Spinal cord (tissue), 10 donors: ENCODE measurements at places on chromosomes 6 and 20. TPM values are rescaled to one million over a fixed set of nuclear protein-coding genes. Genes with fewer than 3 reads are reported as not detected.
A peak's percentile ranks its signal among the peaks of the same experiment; 100 is the strongest.

DNA sequence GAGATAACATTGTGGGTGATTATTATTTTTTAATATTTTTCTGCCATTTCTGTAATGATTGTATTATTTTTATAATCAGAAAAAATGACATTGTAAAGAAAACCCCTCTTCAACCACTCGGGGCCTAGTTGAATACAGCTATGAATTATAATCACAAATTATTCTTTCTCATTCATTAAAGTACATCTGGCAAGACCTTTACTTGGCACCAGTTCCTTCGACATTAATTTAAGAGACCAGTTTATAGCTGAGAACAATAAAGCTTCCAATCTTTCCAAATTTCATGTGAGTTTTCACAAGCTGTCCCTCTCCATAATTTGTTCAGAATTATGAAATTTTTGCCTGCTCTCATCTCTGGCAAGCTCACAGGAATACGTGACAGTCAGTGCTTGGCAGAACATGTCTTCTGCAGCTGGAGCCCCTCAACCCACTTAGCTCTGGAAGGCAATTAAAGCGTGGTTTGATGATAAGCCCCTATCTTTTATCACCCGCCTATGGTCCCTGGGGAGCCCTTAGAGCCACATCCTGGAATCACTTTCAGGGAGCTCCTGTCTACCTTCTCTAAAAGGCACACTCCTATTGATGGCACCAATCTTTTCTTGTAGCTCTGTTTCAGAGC lies 237.2 kb upstream of the PRND start:
- no peak for DNase-seq

The TNNC2 gene
- 1.1 TPM for total RNA-seq

- peak; percentile 42 for DNase-seq
Measured at GRCh38 chr20:62149532-62150309, 6.2 kb downstream of the SS18L1 start.

GRCh38 chr6:4736371-4736873 lies 39.8 kb upstream of the CDYL start:
- DNase-seq, result no peak

GRCh38 chr6:147675281-147675680 lies 166.8 kb downstream of the SAMD5 start:
- DNase-seq, result no peak

The PAX1 gene
- 0.20 TPM for total RNA-seq

The MYLK4 gene
- 3.8 TPM for total RNA-seq

DNA sequence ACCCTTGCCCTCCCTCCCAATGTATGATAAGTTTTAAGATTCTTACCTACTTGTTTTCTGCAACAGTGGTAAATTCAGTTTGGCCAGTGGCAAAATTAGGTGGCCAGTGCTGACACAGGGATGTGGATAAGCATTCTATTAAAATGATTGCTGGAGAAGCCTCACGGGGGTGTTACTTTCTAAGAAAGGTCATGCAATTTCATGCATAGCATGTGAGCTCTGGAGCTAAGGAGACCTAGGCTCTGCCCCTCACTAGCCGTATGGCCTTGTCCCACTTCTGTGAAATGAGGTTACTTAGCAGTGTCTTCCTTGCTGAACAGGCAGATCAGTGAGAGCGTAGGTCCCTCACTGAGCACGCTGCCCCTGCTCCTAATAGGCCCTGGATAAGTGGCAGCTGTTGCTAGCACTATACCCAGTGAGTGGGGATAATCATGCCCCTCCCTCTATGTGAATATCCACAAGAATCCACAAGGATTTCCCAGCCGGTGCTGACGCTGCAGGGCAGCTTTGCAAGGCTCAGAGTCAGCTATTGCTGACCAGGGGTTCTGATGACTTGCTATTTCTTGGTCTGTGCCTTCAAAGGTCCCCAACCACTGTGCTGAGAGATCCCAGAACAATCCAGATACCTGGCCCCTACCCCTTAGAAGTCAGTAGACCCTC lies 86.5 kb upstream of the MRPS10 start:
- DNase-seq, result no peak

DNA sequence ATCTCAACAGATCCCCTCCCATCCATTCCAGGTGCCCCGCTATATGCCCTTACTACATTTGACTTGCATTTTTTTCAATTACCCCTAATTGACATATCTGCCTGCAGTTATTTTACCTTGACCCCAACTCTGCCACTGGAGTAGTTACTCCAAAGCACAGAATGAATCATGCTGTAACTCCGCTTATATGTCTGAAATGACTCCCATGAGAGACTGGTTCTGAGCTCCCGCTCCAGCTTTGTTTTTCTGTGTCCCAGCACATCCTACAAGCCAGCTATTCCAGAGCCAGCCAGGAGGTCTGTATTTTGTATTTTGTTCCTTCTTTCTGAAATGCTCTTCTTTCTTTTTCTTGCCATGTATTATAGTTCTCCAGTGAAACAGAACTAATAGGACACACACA lies 10.9 kb upstream of the NOX3 start:
- DNase-seq, result no peak

The BHLHE23 gene
- not detected for total RNA-seq

DNA sequence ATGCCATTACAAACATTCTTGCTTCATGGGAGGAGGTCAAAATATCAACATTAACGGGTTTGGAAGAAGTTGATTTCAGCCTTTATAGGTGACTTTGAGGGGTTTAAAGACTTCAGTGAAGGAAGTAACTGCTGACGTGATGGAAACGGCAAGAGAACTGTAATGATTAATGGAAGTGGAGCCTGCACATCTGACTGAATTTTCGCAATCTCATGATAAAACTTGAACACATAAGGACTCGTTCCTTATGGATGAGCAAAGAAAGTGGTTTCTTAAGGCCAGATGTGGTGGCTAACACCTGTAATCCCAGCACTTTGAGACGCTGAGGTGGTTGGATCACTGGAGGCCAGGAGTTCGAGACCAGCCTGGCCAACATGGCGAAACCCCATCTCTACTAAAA lies 226.1 kb downstream of the BCAS1 start:
- no peak for DNase-seq

The LRP11 gene
- 18.0 TPM for total RNA-seq

The TREM1 gene
- 1.3 TPM for total RNA-seq

The SLC25A27 gene
- total RNA-seq, result 43.5 TPM

The CBFA2T2 gene
- 15.3 TPM for total RNA-seq

GRCh38 chr6:2809015-2809414 lies 32.6 kb downstream of the SERPINB1 start:
- DNase-seq, result no peak

- DNase-seq, result no peak
Measured at GRCh38 chr6:827431-827830, 134.5 kb upstream of the EXOC2 start.

DNA sequence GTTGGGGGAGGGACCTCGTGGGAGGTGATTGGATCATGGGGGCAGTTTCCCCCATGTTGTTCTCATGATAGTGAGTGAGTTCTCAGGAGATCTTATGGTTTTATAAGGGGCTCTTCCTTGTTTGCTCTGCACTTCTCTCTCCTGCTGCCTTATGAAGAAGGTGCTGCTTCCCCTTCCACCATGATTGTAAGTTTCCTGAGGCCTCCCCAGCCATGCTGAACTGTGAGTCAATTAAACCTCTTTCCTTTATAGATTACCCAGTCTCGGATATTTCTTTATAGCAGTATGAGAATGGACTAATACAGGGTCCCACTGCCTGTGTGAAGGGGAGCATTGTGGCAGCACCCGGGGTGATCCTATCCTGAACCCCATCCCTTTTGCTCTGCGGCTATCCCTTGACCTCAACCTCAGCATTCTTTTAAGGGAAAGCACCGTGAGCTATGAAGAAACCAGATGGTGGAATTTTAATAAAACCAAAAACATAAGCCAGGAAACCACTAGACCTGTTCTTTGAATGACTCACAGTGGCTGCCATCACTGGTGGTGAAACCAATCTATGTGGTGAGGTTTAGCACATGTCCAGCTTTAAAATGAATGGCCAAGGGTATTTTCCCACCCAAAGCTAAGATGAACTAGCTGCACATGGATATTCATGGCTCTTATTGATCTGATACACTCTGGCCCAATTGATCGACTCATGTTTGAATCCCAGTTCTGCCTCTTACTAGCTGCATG lies 62.2 kb downstream of the ZDHHC14 start:
- DNase-seq, result no peak

The TSPO2 gene
- total RNA-seq, result 1.6 TPM

The CST5 gene
- total RNA-seq, result not detected
